CD8-positive, alpha-beta memory T cell (primary cell): ENCODE measurements at places on chromosomes 4 and X.

GRCh38 chrX:69236641-69237040 lies 71.4 kb upstream of the PJA1 start:
- no peak for DNase-seq

DNA sequence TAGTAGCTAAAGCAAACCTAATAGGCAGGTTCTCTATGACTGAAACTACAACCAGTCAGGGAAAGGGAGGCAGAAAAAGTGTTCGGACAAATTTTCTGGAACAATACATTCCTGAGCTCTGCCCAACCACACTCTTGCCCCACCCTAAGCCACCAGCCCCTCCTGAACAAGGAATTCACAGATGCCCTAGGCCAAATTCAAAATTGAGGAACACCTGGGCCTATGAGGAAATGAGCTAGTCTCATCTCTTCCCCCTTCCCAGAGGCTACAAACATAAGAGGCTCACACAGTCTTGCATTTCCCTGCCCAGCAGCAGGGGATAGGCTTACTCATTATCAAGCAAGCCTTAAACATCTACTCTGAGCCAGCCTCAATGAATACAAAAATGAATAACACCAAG lies 284.7 kb downstream of the ZNF674 start:
- DNase-seq: no peak

DNA sequence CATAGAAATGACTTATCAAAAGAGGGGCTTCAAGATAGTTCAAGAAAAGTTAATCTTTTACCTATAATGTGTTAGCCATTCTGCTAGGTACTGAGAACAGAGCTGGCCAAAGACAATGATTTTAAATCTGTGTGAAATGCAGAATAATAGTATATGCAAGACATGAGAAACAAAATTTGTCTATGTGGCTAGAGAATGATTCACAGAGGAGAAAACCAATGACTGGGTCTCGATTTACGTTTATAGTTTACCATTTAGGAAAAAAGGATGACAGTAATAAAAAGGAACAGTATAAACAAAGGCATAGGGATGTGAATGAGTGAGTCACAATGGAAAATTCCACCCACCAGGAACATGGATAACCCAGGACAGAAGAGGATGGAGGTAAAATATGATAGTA lies 31.9 kb downstream of the NPFFR2 start:
- DNase-seq: no peak

- DNase-seq: no peak
Measured at GRCh38 chr4:112664611-112665010, 27.7 kb downstream of the LARP7 start.

- no peak for DNase-seq
Measured at GRCh38 chrX:45186643-45187026, 14.0 kb downstream of the DIPK2B start.

GRCh38 chrX:1453951-1454785 lies 1.5 kb upstream of the ASMTL start:
- peak; percentile 90 for DNase-seq

- no peak for DNase-seq
Measured at GRCh38 chr4:187798385-187798784, 197.2 kb upstream of the ZFP42 start.

DNA sequence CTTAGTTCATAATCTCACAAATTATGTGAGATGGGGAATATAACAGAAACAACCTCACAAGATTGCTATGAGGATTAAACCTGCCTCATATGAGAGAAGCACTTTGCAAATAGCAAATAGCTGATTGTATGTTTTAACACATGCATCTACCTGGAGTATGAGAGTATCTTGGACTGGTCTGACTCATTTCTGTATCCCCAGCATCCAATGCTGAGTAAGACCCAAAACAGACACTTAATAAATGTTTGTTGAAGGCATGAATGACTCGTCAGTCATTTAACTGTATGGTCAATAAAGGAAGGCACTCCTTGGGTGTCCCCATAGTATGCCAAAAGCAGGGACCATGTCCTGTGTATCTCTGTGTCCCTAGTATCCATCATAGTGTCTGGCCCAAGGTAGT lies 350.9 kb upstream of the F9 start:
- DNase-seq: no peak

DNA sequence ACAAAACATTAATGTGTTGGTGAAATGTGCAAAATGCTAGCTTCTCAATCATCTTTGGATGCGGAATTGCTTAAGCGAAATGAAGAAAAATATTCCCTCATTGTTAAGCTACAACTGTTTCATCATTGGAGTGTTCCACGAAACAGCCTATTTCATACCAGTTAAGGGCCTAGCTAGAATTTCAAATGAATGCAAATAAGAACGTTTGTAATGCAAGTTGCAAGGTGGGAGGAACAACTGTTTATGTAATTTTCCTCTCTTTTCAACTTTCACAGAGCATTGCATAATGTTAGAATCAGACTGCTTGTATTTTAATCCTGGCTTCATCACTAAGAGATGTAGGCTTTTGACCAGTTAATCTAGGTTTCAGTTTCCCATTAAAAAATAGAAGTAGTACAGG lies 480.1 kb downstream of the IL1RAPL1 start:
- no peak for DNase-seq

GRCh38 chr4:186104890-186105646 lies 564 bp downstream of the FAM149A start:
- no peak for DNase-seq

DNA sequence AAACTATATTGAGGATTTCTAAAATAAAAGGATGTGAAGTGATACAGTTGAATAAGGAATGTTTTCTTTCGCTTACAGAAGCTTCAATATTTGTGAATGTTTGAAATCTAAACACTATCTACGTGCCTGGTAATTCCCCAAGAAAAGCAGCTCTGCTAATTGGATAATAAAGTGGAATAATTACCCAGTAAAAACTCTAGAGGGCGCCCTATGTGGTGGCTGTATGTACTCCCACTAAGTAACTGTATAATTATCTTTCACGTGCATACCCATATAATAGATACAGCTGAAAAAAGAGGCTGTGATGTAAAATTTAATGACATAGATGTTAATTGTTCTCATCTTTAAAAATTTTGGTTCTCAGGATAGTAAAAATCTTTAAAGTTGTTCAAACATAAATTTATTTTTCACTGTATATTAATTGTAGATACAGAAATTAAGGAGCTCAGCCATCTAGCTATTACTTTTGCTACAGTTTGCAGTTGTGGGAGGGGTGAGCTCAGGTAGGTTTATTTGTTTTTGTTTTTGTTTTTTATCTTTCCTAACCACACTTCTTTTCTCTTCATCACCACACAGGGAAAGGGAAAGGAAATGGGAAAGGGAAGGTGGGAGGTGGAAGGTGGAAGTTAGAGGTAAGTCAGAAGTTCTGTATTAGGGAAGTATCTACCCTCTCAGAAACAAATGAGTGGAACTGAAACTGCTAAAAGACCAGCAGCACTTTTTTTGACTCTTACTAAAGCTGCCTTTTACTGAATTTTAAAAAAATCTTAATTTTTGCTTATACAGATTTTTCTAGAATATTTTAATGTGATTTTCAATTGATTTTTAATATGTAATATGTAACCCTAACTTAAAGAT lies 151.7 kb upstream of the RPS6KA6 start:
- DNase-seq: no peak

DNA sequence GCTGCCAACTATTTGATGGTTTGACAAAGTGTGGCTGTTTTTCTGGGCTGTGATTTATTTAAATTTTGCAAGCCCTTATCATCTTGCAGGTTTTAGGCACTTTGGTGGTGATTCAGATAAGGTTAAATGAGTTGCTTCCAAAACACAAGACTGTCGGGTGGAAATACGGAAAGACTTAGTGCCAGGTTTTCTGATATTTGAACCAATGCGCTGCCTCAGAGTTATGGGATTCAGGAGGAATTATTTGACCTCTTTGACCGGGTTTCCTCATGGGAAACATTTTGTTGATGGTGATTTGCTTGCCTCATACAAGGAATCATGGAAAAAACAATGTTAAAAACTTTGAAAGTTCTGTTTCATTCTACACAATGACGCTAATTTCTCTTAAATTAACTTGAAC lies 136.1 kb upstream of the MAP9 start:
- DNase-seq: no peak

GRCh38 chr4:117700111-117700892 lies 334.0 kb upstream of the NDST3 start:
- no peak for DNase-seq

- no peak for DNase-seq
Measured at GRCh38 chr4:65383589-65384305, 286.5 kb downstream of the EPHA5 start.

GRCh38 chr4:92236877-92237276 lies 66.9 kb upstream of the GRID2 start:
- DNase-seq: no peak

GRCh38 chrX:15909605-15910004 lies 55.0 kb upstream of the AP1S2 start:
- DNase-seq: no peak

GRCh38 chrX:72358313-72358712 lies 52.6 kb upstream of the CITED1 start:
- DNase-seq: no peak

DNA sequence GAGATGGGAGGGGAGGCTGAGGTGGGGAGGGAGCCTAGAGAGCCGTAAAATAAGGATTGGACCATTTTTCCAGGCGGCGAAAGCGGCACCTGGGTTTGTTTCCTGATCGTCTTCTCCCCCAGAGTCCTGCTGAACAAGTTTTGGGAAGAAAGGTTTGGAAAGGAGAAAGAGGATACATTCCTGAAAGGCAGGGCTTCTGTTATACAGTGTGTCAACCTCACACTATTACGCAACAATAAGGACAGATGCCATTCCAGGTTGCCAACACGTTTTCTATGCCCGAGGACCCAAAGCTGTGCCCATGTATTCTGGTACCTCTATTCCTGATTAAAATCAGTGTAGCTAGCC lies 658 bp downstream of the SCOC start:
- no peak for DNase-seq

DNA sequence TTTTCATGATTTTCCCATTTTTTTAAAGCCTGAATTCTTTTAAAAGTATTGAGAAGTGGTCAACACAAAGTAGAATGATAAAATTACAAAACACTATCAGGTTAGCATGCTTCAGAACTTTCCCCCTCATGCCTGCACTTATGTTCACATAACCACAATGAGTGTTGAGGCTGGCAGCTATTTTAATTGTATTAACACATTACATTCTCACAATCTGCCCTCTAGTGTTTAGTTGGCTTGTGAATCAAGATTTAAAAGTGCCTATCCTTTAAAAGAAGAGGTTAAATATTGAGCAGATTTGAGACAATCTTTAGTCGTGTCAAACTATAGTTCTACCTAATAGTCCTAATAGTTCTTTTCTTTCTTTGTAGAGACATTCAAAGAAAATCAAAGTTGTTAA lies 93.6 kb upstream of the NAP1L5 start:
- DNase-seq: no peak

- DNase-seq: no peak
Measured at GRCh38 chr4:156251373-156252065, 297.9 kb upstream of the CTSO start.

DNA sequence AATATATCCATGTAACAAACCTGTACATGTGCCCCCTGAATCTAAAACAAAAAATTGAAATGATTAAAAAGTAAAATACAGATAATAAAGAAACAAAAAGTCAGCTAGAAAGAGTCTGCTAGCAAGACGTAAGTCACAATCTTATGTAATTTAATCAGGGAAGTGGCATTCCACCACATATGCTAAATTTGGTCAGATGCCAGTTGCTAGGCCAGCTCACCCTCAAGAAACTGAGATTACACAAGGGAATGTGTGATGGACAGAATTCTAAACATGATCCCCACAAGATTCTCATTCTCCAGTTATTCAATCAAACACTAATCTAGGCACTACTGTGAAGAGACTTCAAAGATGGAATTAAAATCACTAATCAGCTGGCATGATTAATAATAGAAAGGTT lies 689.3 kb downstream of the CENPC start:
- DNase-seq: no peak

GRCh38 chrX:45622042-45622423 lies 421.4 kb upstream of the DIPK2B start:
- no peak for DNase-seq

- no peak for DNase-seq
Measured at GRCh38 chrX:127558811-127559210, 493.4 kb downstream of the ACTRT1 start.

GRCh38 chr4:22072726-22073125 lies 124.2 kb upstream of the KCNIP4 start:
- DNase-seq: no peak

- DNase-seq: no peak
Measured at GRCh38 chr4:186570193-186570996, 15.0 kb upstream of the MTNR1A start.

- DNase-seq: peak; percentile 30
Measured at GRCh38 chr4:89024051-89024675, 32.8 kb downstream of the FAM13A start.

DNA sequence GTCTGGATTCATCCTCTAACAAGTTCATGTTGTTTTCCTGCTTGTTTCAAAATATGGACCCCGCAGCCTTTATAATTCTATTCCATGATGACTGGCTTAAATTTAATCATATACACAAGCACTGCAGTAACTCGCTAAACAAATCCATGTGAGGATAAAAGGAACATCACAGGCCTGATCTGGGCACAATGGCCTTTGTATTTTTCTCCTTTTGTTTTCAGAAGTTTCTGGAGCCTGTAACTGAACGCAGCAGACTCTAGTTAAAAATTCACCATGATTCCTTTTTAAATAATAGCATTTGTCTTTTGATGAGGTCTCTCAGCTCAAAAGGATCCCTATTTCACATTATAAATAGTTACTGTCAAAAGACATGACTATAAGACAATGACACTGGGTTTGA lies 30.2 kb upstream of the TMEM184C start:
- DNase-seq: no peak

DNA sequence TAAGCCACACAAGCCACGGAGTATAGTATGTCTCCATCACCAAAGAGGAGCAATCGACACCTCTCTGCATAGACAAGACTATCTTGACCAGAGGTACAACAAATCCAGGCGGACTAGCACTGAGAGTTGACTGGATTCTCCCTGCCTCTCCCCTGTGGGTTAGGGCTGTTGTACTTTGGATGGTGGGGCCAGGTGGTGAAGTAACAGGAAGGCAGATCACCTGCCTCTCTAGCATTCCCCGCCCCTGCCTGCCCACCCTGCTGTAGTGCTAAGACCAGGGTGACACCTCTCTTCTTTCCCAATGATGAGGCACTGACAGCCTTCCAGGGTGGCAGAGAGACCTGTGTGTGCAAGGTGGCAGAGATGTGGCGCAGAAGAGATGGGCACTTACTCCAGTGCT lies 47.5 kb upstream of the TRIM2 start:
- DNase-seq: no peak

- peak; percentile 71 for DNase-seq
Measured at GRCh38 chr4:76993787-76994641, 44.5 kb downstream of the SEPTIN11 start.

GRCh38 chr4:83974111-83974780 lies 438.3 kb downstream of the GPAT3 start:
- DNase-seq: no peak

DNA sequence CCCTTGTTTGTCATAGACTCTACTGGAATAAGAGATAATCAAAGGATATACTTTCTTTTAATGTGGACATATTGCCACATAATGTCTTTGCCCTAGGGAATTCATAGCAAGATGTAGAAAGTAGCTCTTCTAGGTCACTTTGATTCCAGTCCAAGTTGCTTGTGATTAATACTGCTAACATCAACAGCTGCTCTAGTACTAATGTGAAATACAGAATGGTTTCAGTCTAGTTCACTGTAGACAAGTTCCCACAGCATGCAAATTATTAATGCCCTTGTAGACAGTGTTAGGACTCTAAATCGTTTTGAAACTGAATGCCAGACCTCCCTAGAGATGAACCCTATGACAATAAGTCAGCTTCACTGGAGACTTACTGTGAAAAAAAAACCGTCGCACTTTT lies 494.6 kb upstream of the ATOH1 start:
- no peak for DNase-seq

GRCh38 chrX:12010436-12010835 lies 127.8 kb upstream of the FRMPD4 start:
- no peak for DNase-seq

- peak; percentile 54 for DNase-seq
Measured at GRCh38 chrX:103831803-103832544, at the start of gene RAB9B. RAB9B (minus strand) TSS chrX:103832257; CDS start chrX:103825784, 6,473 bp downstream.
